ENCODE measurements at places on chromosomes 5 and 9.

- no peak for DNase-seq
Observed at GRCh38 chr5:165892383-165892782, 2387.0 kb downstream of the MAT2B start.

DNA sequence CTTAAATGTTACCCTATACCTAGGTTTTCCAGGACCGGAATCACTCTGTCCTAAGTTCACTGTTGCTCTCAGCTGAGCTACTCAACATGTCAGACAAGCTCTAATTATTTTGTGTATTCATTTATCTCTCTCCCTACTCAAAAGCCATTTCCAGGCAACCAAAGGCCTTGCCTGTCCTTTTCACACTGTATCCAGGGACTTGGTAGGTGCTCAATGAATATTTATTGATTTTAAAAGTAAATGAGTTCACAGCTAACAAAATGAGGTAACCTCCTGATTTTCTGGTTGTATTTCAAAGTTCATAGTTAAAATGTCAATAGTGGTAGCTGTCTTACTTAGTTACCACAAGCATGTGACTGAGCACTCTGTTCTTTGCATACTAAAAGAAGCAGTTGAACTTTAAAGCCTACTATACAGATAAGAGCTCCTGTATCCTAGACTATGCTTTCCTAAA, 522.2 kb downstream of the ACTL7B start:
- DNase-seq: no peak

GRCh38 chr5:139637438-139638089, 10.6 kb upstream of the CXXC5 start:
- DNase-seq: no peak

GRCh38 chr9:92965061-92965758, 17.9 kb downstream of the FGD3 start:
- no peak for DNase-seq

GRCh38 chr5:67164856-67165525, 31.6 kb downstream of the CD180 start:
- DNase-seq: no peak

DNA sequence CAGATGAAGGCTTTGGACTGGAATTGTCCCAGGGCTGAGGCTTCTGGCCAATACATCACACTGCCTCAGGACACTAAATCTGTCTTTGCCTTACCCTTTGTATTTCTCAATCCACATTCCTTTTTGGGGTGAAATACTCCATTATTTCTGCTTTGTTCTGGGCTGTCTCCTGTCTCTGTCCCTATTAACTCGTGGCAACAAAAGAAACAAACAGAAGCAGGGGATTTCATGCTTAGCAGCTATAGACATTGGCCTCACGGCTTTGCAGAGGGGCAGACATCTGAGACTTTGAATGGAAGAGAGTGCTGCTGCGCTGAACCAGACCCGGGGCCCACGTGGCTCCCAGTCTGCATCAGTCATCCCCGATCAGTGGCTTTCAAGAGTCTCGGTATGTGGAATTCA, 129.7 kb downstream of the ARL15 start:
- no peak for DNase-seq

- DNase-seq: no peak
Observed at GRCh38 chr9:7892975-7893374, 93.4 kb upstream of the DMAC1 start.

DNA sequence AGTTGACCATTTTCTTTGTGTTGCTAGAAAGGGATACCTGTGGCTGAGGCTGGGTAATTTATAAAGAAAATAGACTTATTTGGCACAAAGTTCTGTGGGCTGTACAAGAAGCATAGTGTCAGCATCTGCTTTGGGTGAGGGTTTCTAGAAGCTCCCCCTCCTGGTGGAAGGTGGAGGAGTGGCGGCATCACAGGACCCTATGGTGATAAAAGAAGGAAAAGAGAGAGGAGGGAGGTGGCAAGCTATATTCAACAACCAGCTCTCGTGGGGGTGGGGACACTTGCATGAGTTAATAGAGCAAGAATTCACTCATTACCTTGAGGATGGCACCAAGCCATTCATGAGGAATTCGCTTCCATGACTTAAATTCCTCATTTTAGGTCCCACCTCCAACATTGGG, 2041.4 kb upstream of the CDH9 start:
- no peak for DNase-seq

GRCh38 chr9:108603141-108603540, 252.6 kb downstream of the ACTL7B start:
- DNase-seq: no peak

DNA sequence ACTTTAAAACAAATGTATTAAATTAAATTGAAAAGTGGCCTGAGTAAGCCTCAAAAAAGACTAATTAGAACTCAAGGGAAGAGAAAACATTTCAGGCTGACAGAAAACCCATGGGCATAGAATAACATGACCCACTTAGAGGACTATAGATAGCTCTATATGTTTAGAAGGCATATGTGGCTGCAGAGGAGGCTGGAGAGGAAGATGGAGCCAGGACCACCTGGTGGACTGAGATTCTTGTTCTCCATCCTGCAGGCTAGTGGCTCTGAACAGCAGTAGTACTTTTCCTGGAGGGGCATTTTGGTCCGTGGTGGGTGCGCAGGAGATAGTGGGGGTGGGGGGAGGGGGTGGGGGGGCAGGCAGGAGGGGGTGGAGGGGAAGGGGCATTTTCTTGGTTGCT, 10.3 kb upstream of the NPR2 start:
- DNase-seq: no peak

Data from NCI-H1417 treated with DMSO at 0.1 percent for 48 hours (cell line).